Omental fat pad (tissue), 4 donors: ENCODE measurements at places on chromosomes 16 and 17. TPM values are rescaled to one million over a fixed set of nuclear protein-coding genes. Genes with fewer than 3 reads are reported as not detected.

DNA sequence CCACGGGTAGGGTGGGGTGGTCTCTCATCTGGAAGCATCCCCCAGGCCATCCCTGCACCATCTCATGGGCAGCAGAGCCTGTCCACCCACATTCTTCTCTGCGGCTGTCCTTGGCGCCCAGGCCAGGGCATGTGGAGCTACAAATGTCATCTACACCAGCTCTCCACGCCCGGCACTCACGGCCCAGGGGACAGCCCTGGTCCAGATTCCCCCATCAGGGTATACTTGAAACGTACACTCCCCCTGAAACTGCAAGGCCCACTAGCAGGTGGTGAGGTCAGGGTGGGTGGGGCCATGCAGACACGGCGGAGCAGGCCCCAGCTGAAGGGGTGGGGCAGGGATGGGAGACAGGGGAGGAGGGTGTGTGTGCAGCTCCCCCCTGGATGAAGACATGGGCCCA, 3.2 kb upstream of the SOX8 start:
- DNase-seq, result no peak

- DNase-seq, result no peak
Observed at GRCh38 chr17:9057310-9057709, 36.0 kb downstream of the NTN1 start.

DNA sequence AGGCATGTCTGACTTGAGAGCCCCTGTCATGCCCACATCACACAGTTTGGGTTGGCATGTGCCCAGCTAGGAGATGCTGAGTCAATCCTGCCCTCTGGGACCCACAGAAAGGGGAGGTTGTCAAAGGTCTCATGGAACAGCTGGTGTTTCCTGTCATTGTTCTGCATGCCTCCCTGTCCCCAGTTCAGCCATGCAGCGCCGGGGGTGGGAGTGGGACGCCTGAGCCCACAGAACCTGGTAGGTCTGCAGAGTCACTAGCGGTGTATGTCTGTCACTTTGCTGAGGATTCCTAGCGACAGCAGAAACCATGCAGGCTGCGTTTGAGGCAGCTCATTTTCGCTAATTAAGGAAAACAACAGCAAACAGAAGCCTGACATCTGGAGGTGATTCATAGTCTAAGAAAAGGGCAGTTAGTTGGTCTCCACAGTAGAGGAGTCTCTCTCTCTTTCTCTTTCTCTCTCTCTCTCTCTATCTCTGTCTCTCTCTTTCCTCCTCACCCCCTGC, 19.6 kb upstream of the CCL1 start:
- no peak for DNase-seq

GOSR1 gene
- total RNA-seq, result 41.6 TPM
